Panc1 (cell line): ENCODE measurements at places on chromosomes 1 and 21. TPM values are rescaled to one million over a fixed set of nuclear protein-coding genes. Genes with fewer than 3 reads are reported as not detected.

GRCh38 chr1:15668089-15668754, 15.9 kb upstream of the PLEKHM2 start:
- no peaks in the 10 kb centered on the region for H3K36me3 ChIP-seq
- H3K4me3 ChIP-seq, result no peak overlapping the region
- H3K27me3 ChIP-seq, result no peaks in the 10 kb centered on the region
- H3K27ac ChIP-seq, result no peak overlapping the region

DNA sequence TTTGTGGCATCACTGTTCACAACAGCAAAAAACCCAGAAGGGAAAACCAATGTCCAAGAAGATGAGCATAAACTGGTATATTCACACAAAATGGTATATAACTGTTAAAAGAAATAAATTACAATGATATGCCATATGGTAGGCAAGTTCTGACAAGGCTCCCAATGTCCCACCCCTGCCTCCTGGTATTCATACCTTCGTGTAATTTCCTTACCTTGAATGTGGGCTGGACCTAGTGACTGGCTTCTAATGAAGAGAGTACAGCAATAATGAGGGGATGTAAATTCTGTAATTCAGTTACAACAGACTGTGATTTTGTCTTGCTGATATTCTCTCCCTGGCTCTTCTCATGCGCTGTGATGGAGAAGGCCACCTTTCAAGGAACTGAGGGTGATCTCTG, 9.3 kb downstream of the ANKRD45 start:
- no peaks in the 10 kb centered on the region for H3K4me1 ChIP-seq
- H3K4me3 ChIP-seq, result no peak overlapping the region
- H3K36me3 ChIP-seq, result no peaks in the 10 kb centered on the region; the same call in 1 of the 2 replicates
- no peak for DNase-seq
- no peaks in the 10 kb centered on the region for H3K27me3 ChIP-seq
- H3K27ac ChIP-seq, result no peak overlapping the region

The TENT5C gene
- total RNA-seq, result 8.9 TPM

The IFI6 gene
- total RNA-seq, result 39.1 TPM

DNA sequence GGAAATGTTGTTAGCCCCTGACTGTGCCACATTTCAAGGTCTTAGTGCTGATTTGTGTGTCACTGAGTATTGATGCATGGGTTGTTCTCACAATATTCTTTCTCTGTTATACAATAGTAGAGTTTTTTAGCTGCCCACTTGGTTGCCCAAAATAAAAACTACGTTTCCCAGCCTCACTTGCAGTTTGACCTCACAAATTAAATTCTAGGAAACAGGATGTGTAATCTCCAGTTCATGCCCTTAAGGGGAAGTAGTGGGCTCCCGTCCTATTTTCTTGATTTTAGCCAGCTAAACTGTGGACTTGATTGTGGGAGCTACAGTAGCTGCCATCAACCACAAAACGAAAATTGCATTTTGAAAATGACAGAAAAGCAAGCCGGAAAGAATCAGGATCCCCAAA, 27.3 kb upstream of the LAMC1 start:
- no peaks in the 10 kb centered on the region for H3K4me1 ChIP-seq
- no peak overlapping the region for H3K4me3 ChIP-seq
- no peaks in the 10 kb centered on the region for H3K36me3 ChIP-seq
- no peaks in the 10 kb centered on the region for H3K27me3 ChIP-seq
- DNase-seq, result no peak

GRCh38 chr21:26818906-26819305, 26.3 kb downstream of the ADAMTS1 start:
- no peaks in the 10 kb centered on the region; the same call in 1 of the 2 replicates for H3K36me3 ChIP-seq
- no peak overlapping the region for H3K27ac ChIP-seq
- H3K4me3 ChIP-seq, result no peak overlapping the region
- no peaks in the 10 kb centered on the region for H3K27me3 ChIP-seq
